ENCODE measurements at places on chromosomes 2 and 18. TPM values are rescaled to one million over a fixed set of nuclear protein-coding genes. Genes with fewer than 3 reads are reported as not detected.

Gene ARL4C
- 4.4 TPM for polyA plus RNA-seq

Gene KLHL30
- polyA plus RNA-seq, result 20.7 TPM

Gene NAGK
- 68.9 TPM for polyA plus RNA-seq

Gene ACTR1B
- polyA plus RNA-seq, result 51.7 TPM

Gene TUBA3E
- polyA plus RNA-seq, result not detected

Gene ARHGAP28
- polyA plus RNA-seq, result 22.5 TPM

Gene SLC4A3
- 6.9 TPM for polyA plus RNA-seq

Gene VIT
- polyA plus RNA-seq, result 4.5 TPM

Gene STARD6
- polyA plus RNA-seq, result not detected

Gene NCKAP1
- 83.6 TPM for polyA plus RNA-seq

Gene COL6A3
- 178 TPM for polyA plus RNA-seq

Gene REG3A
- not detected for polyA plus RNA-seq

Gene PSMA8
- polyA plus RNA-seq, result not detected

Gene ICA1L
- polyA plus RNA-seq, result 13.5 TPM

Gene CLASP1
- 56.7 TPM for polyA plus RNA-seq

Gene BARD1
- polyA plus RNA-seq, result 9.3 TPM

Gene DNER
- 2.2 TPM for polyA plus RNA-seq

Gene ABCG8
- polyA plus RNA-seq, result 0.09 TPM

Gene ZNF521
- polyA plus RNA-seq, result 43.7 TPM

Gene NMUR1
- 0.38 TPM for polyA plus RNA-seq

Gene SNED1
- 3.6 TPM for polyA plus RNA-seq

Gene C2orf74
- 15.4 TPM for polyA plus RNA-seq

Gene RPRM
- polyA plus RNA-seq, result 1.9 TPM

Gene DYSF
- 146 TPM for polyA plus RNA-seq

Gene CRYBA2
- polyA plus RNA-seq, result not detected

Gene CYP27A1
- polyA plus RNA-seq, result 21.2 TPM

Gene MLPH
- polyA plus RNA-seq, result 1.0 TPM

Gene TRABD2A
- polyA plus RNA-seq, result 0.08 TPM

Gene DOK6
- polyA plus RNA-seq, result 3.5 TPM

Gene TXNDC9
- polyA plus RNA-seq, result 21.2 TPM

Gene RUFY4
- polyA plus RNA-seq, result 0.16 TPM

Gene CACNB4
- 3.9 TPM for polyA plus RNA-seq

Gene CRYGD
- polyA plus RNA-seq, result not detected

Gene STPG4
- polyA plus RNA-seq, result not detected

Gene ARHGAP25
- 2.6 TPM for polyA plus RNA-seq

Gene KDSR
- polyA plus RNA-seq, result 22.7 TPM

Gene ACTG2
- polyA plus RNA-seq, result 5.1 TPM

Gene CXCR1
- polyA plus RNA-seq, result not detected

Gene SERPINB3
- polyA plus RNA-seq, result not detected

Gene HAAO
- polyA plus RNA-seq, result 19.7 TPM

Gene PARD3B
- 6.8 TPM for polyA plus RNA-seq

Gene ORC4
- polyA plus RNA-seq, result 38.0 TPM

Measured in forelimb muscle (tissue), 1 donor.